ENCODE measurements at places on chromosomes 4 and X.
A peak's percentile ranks its signal among the peaks of the same experiment; 100 is the strongest.

- DNase-seq = peak; percentile 21
Measured at GRCh38 chr4:3413217-3413671, 28.5 kb upstream of the HGFAC start.

DNA sequence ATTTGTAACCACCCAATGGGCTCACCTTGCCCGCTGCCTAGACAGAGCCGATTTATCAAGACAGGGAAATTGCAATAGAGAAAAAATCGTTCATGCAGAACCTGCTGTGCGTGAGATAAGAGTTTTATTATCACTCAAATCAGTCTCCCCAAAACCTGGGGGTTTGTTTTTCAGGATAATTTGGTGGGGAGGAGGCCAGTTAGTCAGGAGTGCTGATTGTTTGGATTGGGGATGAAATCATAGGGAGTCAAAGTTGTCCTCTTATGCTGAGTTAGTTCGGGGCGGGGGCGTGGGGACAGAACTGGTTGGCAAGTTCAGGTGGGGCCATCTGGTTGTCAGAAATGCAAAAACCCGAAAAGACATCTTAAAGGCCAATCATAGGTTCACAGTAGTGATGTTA, 203.0 kb downstream of the MAB21L2 start:
- no peak for DNase-seq

DNA sequence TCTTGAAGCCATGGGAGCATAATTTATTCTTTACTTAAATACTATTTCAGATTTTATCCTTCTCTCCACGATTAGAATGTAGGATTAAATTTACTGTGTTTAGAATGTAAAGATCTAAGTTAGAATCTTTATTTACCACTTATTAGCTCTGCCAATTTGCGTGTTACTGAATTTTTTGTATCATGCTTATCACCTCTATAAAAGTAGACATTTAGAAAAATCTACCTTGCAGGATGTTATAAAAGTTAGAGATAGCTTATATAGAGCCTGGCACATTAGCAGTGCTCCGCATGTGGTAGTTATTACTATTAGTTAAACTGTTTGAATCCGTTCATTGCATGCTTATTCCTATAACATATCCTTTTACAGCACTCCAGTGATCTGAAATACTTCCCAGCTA, 97.9 kb downstream of the BANK1 start:
- no peak for DNase-seq

DNA sequence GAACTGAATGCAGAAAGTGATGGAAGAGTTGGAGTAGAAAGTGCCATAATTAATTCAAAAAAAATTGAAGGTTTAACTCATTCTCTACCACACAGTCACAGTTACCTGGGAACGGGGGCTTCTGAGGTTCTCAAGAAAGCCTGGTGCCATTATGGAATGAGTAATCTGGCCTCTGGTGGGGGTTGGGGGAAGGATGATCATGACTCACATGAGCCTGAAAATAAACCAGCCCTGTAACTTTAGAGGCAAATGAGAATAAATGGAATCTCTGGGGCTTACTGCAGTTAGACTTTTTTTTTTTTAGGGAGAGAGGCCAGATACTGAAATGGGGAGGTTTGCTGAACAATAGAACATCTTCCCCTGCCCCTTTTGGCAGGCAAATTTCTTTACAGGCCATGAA, 55.3 kb downstream of the SOD3 start:
- no peak for DNase-seq

- no peak for DNase-seq
Measured at GRCh38 chr4:117328333-117328732, 243.0 kb upstream of the TRAM1L1 start.

GRCh38 chr4:1285151-1285789, 4.4 kb upstream of the MAEA start:
- DNase-seq = peak; percentile 22

DNA sequence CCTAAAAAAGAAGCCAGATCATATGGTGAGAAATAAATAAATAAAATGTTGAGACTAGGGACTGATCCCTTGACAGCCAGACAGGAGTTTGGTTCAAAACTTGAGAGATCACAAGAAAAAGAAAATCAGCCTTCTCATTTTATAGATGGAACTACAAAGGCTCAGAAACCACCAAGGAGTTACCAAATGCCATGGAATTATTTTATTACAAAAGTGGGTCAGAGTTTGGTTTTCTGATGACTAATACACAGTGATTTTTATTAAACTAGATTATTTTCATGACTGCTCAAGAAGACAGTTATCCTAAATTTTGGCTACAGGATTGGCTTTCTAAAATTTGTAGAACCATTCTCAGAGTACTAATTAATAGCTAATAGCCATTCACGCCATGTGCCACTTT, 6.2 kb downstream of the CXCL1 start:
- no peak for DNase-seq

DNA sequence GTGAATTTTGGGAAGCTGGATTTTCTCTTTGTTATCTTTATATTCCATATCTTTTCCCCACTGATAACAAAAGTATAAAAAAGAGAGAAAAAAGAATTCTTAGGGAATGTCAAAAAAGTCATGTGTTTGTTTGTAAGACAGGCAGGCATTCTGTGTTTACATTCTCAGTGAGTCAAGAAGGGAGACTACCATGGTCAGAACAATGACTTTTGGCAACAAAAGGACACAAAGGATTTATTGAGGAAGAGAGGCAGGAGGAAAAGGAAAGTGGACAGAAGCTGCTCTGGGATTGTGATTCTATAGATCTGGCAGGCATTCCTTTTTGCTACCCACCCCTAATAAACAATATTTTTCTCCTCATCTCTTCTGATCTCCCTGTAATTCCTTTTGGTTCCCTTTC, 5.9 kb upstream of the ANK2 start:
- DNase-seq = no peak

DNA sequence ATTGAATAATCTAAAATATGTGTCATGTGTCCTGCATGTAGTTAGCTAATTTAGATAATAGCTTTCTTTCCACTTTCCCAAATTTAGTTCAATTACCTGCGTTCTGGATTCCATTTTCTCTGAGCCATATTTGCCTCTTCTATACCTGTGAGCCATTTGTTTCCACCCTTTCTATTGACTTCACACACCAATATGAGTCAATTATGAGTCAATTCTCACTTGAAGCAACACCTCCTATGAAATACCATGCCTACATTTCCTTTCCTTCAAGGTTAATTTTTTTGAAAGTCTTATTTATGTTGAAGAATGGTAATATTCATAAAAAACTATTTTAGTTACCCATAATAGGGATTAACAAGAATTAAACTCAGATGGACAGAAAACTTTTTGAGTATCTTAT, 25.8 kb downstream of the NPY2R start:
- no peak for DNase-seq

DNA sequence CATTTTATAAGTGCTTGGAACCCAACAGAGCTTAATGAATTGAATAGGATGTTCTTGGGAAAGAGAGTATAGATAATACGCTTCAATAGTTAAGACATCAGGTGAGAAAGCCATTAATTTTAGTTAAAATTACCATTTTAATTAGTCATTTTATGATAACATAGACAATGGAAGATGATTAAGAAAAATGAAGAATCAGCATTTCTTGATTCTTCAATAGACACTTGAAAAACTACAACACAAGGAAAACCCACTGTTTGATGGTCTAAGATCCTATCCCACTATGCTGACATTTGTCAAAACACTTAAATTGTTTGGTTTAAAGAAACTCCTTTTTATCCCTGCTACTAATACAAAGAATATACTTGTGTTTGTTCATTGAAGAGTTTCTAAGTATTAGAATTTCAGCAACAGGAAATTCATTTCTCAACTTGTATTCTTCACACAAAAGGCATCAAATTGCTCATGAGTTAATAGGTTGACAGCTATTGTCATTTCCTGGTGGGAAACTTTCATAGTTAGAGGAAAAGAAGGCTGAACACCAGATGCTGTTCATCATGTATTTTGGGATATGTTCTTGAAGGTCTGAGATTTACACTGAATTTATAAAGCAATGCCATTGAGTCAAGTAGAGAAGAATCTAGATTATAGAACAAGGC, 9.6 kb upstream of the CXCL2 start:
- no peak for DNase-seq

- DNase-seq = no peak
Measured at GRCh38 chr4:151717314-151717713, 43.5 kb downstream of the GATB start.

GRCh38 chrX:145817331-145818185, at the start of gene SLITRK2:
Gene SLITRK2 (plus strand): TSS chrX:145817829. CDS start chrX:145822426, 4,597 bp downstream.
- DNase-seq = peak; percentile 48

- no peak for DNase-seq
Measured at GRCh38 chr4:172648471-172648870, 520.1 kb upstream of the GALNT7 start.

- DNase-seq = peak; percentile 77
Measured at GRCh38 chrX:39820938-39821708, 276.6 kb downstream of the BCOR start.

- no peak for DNase-seq
Measured at GRCh38 chrX:104854790-104855340, 288.9 kb downstream of the IL1RAPL2 start.

DNA sequence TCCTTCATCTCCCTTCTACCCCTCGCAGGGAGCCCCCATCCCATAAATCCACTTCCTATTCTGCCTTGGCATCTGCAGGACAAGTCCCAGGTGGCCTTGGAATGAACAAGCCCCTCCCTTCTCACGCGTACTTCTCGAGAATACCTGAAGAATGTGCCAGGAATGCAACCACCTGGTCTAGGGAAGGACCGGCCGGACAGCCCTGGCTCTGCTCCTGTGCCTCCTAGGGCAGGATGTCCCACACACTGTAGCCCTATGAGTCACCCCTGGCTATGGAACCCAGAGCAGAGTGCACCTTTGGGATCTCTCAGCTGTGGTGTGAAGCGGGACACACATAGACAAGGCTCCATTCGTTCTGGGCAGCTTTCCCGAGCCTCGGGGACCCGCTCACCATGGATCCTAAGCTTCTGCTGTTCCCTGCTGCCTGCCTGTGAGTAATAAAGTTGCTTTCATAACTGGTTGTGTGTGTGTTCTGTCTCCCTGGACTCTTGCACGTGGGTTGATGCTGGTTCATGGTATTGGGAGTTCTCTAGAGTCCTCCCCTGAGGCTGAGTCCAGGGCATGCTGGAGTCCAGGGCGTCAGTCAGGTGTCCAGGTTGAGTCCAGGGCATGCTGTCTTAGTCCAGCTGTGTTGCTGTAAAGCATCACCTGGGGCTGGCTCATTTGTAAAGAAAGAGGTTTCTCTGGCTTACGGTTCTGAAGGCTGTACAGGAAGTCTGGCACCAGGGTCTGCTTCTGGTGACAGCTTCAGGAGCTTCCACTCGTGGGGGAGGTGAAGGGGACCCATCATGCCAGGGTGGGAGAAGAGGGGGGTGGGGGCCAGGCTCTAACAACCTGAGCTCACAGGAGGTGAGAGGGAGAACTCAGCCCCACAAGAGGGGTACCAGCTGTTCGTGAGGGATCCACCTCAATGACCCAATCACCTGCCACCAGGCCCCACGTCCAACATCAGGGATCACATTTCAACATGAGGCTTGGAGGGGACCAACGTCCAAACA, 7.4 kb upstream of the PDE6B start:
- DNase-seq = peak; percentile 70

DNA sequence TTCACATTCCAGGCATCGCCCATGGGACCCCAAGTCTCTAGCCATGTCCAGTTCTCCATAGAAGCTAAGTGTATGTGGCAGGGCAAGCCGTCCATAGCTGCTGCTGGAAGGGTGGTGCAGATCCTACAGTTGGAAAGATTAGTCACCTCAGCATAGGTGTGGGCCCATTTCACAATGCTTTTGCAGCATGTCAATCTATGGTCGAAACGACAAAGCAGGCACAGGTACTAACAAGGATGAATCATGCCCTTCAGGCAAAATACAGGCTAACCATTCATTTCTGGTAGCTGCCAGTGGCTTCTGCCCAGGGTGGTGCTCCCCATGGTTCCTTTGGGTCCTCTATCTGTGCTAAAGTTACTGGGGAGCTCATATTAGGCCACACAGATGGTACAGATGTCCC, 225.2 kb downstream of the ADGRL3 start:
- DNase-seq = no peak

GRCh38 chrX:103607364-103608305, at the start of gene TCEAL3:
Gene TCEAL3 (plus strand): TSS chrX:103607963. CDS start chrX:103609065, 1,102 bp downstream.
- peak; percentile 82 for DNase-seq

- DNase-seq = no peak
Measured at GRCh38 chrX:123399709-123400108, 215.6 kb downstream of the GRIA3 start.

- DNase-seq = no peak
Measured at GRCh38 chr4:40848940-40849339, 99.2 kb downstream of the NSUN7 start.

DNA sequence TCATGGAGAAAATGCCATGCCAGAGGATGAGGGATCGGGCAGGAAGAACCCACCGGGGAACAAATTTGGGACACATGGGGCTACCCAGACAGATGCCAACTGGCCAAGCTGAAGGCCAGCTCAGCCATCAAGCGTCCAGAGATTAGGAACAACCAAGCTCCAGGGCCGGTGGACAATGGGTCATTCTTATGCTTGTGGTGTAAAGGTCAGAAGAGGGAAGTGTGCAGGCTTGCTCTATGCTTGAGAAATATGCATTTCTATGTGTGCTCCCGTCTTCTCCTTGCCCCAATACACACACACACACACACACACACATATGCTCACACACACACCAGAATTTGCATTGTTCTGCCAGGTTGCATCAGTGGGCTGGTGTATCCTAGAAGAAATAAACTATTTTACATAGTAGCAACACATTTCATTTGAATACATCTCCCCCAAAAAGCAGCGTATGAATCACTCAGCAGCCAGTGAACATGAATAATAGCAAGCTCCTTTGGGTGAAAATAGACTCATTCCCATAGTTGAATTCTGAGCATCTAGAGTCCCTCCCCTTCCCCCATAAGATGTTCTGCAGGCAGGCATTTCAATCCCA, 201.9 kb upstream of the PPARGC1A start:
- no peak for DNase-seq

DNA sequence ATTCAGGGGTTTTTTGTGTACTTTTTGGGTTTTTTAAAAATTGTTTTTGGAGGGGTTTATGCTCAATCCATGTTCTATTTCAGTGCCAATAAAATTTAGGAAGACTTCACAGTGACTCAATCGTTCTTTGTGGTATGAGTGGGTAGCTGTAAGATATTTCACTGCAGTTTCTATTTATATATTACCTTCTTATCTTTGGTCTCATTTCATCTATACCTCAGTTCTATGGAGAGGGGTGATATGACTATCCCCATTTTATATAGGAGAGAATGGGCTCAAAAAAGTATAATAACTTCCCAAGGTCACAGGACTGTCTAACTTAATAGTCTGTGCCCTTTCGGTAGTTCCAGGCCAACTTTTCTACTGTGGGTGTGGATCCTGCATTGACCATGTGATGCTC, 74.4 kb downstream of the MSN start:
- DNase-seq = no peak

DNA sequence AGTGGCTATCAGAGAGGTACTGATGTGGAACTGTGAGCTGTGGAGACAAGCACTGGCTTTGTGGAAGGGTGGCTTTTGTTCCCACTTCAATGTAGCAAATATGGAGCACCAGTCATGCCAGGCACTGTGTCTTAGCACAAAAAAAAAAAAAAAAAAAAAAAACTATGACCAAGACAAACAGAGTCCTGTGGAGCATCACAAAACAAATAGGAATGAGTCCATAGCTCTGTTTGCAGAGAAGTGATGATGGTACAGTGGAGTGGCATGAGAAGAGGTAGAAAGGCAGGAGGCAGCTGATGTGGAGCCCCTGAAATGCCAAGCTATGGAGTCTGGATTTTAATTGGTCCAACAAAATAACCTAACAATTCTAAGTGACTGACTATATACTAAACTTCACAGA, 116.9 kb downstream of the RAB28 start:
- DNase-seq = no peak
